Kidney (tissue), 22 donors: ENCODE measurements at places on chromosomes 5 and 9. TPM values are rescaled to one million over a fixed set of nuclear protein-coding genes. Genes with fewer than 3 reads are reported as not detected.
A peak's percentile ranks its signal among the peaks of the same experiment; 100 is the strongest.

DNA sequence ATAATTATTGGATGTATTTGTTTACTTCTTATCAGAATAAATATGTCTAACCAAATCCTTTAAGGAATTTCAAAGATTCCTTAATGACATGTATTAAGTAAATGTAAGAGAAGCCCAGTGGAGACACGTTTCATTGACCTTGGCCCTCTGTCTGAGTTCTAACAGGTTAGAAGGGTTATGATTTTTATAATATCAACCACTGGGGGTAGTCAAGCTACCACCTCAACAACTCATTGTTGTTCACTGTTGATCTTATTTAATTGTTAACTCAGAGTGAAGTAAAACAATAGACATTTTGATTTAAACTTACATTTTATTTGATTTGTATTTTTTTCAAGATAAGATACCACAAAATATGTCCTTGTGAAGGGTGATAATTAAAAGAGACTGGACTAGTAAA is 499.2 kb upstream of the COX7C start:
- no peak for DNase-seq

DNA sequence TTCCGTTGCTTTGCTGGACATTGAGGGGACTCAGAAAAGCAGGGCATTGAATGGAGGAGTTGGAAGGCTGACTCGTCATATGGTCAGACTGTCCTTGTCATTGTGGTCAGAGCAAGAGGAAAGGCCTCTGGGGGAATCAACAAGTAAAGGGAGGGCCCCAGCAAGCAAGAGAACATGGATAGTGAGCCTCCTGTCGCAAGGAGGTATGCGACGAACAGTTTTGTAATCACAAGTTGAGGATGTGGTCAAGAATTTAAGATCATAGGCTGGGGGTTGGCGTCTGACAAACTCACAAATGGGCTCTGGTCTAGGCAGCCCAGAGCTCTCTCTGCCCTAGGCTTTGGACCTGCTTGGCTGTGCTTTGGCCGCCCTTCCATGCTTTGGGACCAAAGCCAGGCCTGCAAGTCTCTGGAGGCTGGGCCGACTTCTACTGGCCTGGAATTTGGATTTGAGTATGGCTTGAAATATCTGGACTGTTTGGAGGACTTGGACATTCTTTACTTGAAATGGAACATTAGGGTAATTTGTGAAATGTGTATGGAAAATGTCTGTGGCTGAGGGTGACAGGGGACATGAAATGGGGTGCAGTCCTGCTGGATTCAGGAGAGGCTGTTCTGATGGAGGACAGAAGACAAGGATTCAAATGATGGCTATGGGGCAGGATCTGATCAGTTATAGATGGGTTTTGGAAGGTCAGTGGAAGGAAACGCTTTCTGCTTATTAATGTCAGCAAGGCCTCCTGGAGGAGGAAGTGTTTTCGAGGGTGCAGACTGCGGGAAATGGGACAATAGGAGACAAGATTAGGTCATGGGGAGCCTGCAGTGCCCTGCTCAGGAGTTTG is 19.2 kb upstream of the NDST1 start:
- DNase-seq = no peak

DNA sequence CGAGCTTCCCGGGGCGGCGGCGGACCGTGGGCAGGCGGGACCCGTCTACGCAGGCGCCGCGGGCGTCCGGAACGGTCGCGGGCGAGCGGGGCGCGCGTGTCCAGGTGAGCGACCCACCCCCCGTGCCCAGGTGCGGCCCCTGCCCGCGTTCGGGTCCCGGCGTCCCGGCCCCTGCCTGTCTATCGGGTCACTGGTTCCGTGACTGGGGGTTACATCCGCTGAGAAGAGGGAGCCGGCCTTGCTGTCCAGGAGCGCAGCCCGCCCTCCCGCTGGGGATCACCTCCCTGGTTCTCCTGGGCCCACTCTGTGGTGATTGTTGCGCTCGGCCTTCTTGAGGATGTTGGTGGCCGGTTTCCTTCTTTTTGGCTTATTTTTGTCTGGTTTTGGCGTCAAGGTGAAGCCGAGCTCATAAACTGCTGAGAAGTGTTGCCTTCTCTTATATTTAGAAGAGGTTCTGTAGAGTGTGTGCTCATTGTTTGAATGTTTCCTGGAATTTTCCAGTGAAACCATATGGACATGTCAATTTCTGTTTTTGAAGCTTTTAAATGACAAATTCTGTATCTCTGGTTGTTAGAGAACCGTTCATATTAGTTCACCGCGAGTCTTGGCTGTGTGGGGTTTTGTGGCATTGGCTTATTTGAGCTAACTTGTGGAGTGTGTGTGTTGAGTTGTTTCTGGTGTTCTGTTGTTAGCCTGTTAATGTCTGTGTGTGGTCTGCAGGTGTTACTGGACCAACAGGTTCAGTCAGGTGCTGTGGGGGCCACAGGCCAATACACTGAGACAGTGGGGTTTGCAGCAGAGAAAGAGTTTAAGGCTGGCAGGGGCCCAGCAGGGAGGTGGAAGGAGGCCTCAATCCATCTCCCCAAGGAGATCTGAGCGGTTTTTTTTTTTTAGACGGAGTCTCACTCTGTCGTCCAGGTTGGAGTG is 621 bp downstream of the CEP72 start:
- peak; percentile 33 for DNase-seq

GRCh38 chr9:133727277-133727875 is 10.8 kb downstream of the SARDH start:
- no peak for DNase-seq

DNA sequence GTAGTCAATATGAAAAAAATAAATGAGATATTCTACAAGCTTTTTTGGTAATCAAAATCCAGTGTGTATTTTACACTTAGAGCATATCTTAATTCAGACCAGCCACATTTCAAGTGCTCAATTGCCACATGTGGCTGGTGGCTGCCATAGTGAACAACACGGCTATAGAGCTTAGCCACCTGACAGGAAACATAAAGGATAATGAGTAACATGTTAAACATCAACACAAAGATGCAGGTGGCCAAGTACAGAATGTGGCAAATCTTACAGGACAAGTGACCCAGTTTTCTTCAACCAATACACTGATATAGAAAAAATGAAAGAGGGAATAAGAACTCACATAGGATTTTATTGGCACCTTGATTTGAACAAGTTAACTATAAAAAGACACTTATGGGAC is 61.4 kb downstream of the KIF24 start:
- DNase-seq = no peak

DNA sequence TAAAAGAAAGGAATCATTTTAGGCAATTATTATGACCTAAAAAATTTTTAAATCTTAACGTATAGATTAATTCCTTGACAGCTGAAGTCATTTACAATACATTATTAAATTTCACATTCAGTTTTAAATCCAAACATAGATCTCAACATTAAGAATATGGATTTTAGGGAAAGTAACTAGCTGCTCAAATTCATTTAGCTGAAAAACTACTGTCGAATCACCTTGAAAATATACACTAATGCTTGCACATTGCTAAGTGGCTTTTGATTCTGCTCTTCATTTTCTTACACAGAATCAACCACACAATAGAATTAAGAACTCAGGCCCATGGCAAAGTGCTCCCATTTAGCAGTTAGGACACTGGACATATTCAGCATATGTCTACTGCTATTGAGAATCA is 454.2 kb downstream of the RAB3C start:
- DNase-seq = no peak

DNA sequence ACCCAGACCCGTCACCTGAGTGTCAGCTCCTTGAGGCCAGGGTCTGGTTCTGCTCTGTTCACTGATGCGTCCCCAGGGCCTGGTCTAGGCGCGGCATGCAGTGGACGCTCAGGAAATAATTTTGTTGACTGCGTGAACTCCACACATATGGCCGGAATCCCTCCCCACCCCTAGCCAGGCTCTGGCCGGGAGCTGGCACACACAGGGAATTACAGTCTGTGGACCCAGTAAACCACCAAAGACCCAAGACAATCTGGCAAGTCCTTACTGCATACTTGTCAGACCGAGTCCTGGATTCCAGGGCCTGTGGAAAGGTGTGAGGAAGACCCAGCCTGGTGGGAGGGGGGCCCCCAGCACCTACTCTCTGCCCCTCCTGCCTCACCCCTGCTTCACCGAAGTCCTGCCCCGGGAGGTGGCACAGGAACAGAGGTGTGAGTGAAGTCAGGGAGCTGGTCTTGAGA is 113.0 kb upstream of the IER5L start:
- DNase-seq = no peak

GRCh38 chr5:40405230-40405629 is 274.5 kb upstream of the PTGER4 start:
- no peak for DNase-seq

DNA sequence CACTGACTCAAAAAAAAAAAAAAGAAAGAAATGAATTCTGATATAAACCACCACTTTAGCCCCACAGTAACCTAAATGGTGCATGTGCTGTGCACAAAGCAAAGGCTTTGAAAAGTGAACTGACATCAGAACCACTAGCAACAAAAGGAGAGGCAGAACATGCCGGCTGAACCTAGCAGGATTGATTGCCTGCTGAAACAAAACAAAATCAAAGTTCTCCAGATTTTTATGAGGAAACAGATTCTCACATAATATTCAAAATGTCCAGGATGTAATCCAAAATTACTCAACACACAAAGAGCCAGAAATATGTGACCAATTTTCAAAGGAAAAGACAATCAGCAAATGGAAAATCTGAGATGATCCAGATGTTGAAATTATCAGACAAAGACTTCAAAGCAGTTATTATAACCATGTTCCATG is 37.9 kb downstream of the UBTD2 start:
- DNase-seq = no peak

- DNase-seq = no peak
These were observed 205.6 kb upstream of the DMRTA1 start for GRCh38 chr9:22241024-22241423.

GRCh38 chr5:138454121-138454520 is 11.2 kb upstream of the EGR1 start:
- DNase-seq = no peak

DNA sequence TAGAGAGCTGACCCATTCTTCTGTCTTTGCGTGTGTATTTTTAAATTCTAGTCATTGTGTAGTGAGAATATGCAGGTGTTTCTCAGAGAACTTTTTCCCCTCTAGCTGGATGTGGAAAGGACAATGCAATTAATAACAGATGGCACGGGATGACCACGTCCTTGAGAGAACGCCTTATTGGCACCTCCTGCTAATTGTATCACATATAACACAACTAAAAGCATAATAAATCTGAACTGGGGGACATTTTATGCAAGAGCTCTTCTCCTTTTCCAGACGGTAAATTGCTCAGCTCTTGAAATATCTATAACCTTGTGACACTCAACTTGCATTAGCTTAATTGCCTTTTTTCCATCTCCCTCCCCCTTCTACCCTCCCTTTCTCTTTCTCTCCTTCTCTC is 62.9 kb upstream of the IZUMO3 start:
- DNase-seq = no peak

- no peak for DNase-seq
These were observed 6.3 kb downstream of the NHP2 start for GRCh38 chr5:178147406-178147805.

DNA sequence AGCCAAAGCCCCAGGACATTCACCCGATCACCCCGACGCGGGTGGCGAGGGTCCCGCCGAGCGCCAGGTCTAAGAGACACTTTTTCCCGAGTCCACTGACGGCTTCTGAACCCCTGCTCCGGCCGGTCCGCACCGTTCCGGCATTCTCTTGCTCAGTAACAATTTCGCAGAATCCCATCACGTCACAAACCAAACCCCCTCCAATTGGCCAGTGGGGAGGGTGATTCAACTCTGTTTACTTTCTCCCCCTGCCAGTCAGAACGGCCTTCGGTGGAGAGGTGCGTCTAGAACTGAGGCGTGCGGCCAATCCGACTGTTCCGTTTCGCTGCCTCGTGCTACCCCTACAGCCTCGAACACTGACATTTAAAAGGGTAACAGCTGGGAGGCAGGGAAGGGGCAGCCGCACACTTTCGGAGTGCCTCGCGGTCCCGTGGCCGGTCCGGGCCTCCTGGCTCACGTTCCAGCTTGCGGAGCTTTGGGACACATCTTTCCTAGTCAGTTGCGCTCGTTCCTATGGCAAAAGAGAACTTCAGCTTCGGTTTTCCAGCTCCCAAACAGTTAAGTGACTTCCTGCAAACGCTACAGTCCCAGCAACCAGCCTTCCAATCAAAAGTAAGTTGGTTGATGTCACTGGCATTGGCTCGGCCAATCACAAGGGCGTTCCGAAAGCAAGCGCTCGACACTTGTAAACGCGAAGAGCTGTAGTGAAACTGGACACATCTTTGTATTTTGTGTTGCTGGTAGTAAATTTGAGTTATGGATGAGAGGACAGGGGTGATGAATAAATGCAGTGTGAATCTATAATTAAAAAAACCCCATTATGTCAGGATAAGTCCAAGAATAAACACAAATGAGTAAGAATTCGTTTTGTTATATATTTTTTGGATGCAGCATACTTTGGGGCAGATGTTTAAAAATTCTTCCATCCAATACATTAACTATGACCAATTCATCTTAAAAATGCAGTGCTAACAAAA is at the start of gene KLF9:
TSS of gene KLF9 (minus strand) at position 859 of the 977 bp plus-strand sequence. CDS start 1,294 bp downstream, outside the sequence.
- DNase-seq = peak; percentile 92

DNA sequence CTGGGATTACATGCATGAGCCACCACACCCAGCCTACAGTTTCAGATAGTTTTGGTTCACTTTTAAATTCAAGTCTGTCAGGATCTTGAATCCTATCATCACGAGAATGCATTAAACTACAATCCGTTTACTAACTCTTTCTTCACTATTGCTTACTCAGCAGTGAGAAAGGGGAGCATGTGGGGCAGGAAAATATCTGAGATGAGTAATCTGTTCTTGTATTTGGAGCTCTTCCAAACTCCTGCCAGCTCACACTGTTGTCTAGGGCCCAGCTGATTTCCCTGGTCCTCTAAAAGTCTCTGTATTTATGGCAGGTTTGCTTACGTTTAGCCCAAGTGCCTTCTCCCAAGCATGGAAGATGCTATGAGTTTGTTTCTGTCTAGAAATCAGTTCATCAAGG is 152.2 kb downstream of the FGF18 start:
- DNase-seq = no peak

DNA sequence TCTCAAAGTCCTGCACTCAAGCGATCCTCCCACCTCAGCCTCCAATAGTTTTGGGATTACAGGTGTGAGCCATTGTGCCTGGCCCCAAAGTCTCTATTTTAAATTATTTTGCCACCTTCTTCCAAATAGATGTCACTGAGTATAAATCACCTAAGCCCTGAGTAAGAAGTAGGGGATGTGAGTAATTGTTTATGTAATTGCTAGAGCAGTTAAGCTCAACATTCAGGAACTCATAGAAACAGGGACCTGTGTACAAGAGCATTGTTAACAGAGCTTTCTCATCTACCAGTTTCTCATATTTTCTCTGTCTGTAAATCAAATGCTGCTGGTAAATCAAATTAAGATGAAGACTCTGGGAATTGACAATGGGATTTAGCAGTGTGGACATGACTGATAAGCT is 26.3 kb downstream of the CDK7 start:
- no peak for DNase-seq

- no peak for DNase-seq
These were observed 47.1 kb downstream of the THBS4 start for GRCh38 chr5:80082281-80082680.

GRCh38 chr5:61617995-61618525 is 286.0 kb downstream of the ZSWIM6 start:
- DNase-seq = no peak

AGXT2 gene
- 8.0 TPM for total RNA-seq

FLT4 gene
- 29.4 TPM for total RNA-seq

SNCB gene
- not detected for total RNA-seq

CCDC112 gene
- 6.5 TPM for total RNA-seq

GABRA1 gene
- total RNA-seq = not detected
